ENCODE measurements at places on chromosomes 11 and 22.

- no peak for DNase-seq
These were observed 1149.1 kb upstream of the RAG2 start for GRCh38 chr11:37747121-37747520.

DNA sequence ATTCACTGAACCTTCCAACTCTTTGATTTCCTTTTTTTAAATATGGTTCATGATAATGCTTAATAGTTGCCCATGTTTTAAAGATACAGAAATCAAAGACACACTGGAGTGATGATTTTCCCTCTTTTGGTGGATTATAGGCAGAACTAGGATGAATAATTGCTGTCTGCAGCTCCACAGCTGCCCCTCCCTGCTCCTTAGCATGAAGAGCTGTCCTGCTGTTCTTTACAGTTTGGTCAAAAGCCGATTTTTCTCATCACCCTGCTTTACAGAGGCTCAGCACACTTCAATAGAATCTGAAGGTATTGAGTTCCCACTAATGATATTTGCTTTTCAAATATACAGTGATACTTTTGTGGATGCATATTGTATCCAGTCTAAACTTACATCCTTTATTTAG, 202.6 kb downstream of the AASDHPPT start:
- DNase-seq = no peak

DNA sequence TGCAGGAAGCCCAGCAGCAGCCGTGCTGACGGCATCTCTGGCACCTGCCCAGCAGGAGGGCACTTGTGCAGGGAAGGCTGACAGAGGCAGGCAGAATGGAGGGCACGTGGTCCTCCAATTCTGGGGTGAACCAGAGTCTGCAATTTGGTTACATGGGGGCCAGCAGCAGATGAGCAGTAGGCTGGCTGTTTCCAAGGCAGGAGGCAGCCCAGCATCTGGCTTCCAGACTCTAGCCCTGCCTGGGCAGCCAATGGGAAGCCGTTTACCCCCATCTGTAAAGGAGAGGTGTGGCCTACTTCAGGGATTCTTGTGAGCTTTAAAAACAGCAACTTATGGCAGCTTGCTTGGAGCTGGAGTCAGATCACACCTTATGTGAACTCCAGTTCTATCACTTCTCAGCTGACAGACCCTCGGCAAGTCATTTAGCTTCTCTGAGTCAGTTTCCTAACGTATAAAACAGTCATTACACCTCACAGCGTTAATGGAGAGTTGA, 27.9 kb upstream of the RASL10A start:
- no peak for DNase-seq

GRCh38 chr22:23670378-23671295, 20.2 kb upstream of the RGL4 start:
- DNase-seq = no peak

GRCh38 chr11:10809373-10810160, 841 bp upstream of the EIF4G2 start:
- DNase-seq = peak; percentile 71

GRCh38 chr11:104124979-104125378, 39.0 kb downstream of the PDGFD start:
- DNase-seq = no peak

DNA sequence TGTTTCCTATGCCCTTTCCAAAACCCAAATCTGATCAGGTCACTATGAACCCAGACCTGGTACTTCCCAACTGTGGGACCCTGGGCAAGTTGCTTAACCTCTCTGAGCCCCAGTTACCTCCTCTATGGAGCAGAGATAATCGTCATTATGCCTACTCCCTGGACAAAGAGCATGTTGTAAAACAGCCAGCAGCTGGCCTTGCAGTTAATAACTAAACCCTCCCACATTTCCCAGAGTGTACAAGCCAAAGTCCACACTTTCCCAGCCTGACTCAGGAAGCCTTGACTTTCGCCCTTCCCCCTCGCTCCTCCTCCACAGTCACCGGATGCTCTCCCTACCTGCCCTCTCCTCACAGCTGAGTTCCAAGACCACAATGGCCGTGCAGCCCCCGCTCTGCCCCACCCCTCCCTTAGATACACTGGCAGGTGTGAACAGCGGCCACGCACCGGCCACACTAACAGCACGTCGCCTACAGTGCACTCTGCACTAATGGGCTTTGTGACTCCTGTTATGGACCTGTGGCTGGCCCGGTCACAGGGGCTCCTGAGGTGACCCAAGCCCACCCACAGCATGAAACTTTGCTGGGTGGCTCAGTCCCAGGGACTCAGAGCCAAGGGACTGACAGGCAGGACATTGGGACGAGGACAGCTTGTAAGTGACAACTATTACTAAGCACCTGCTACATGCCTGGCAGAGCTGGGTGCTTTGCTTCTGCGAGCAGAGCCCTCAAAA, 15.6 kb upstream of the MFNG start:
- no peak for DNase-seq

DNA sequence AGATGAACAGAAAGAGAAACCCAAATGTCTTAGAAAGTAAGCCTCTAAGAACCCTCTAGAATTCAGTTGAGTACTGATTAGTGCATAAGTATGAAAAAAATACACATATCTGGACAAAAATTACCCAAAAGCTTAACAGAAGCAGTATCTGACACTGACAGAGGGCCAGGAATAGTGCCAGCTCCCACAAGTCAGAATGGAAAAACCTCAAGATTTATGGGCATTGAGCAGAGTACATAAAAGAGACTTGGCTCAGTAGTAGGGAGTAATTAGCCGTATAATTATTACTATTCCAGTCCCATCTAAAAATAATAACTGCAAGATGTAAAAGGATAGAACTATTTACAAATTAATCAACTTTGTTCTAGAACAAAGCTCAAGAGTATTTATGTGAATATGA, 834.5 kb downstream of the FAM181B start:
- DNase-seq = no peak

DNA sequence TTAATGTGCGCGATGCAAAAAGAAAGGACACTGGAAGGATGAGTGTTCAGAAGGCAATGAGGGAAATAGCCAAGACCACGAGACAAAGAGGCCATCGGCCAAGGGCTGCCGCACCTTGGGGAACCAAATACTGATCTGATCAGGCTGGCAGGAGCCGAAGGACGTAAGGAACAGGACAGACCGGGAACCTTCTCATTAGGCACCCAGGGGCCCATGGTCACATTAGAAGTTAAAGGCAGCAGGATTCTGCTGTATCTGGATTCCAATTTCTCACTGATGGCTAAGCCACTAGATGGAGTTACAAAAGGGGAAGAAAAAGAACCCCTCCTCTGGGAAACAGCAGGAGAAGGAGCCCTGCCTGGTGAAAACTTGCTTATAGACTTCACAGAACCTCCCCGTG, 28.8 kb upstream of the CPT1A start:
- DNase-seq = no peak

- DNase-seq = no peak
These were observed 74.3 kb upstream of the ARHGAP42 start for GRCh38 chr11:100612766-100613165.

DNA sequence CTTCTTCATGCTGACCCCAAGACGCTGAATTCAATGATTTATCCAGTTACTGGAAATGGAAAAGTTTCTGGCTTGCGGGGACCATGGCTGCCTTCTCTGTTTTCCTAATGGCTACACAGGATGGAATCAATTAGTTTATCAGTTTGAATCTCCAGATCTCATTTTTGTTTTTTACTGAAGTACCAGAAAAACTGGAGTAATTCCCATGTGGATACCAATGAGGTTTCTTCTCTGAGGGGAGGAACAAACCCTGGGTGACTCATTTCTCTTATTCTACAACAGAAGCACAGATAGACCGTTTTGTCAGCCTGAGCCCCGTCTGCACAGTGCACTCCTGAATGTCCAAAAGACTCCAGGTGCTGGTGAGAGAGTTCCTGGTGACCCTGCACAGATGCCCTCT, 3.4 kb downstream of the ZNF195 start:
- no peak for DNase-seq

GRCh38 chr22:36442506-36443197, 38.8 kb downstream of the TXN2 start:
- DNase-seq = no peak

DNA sequence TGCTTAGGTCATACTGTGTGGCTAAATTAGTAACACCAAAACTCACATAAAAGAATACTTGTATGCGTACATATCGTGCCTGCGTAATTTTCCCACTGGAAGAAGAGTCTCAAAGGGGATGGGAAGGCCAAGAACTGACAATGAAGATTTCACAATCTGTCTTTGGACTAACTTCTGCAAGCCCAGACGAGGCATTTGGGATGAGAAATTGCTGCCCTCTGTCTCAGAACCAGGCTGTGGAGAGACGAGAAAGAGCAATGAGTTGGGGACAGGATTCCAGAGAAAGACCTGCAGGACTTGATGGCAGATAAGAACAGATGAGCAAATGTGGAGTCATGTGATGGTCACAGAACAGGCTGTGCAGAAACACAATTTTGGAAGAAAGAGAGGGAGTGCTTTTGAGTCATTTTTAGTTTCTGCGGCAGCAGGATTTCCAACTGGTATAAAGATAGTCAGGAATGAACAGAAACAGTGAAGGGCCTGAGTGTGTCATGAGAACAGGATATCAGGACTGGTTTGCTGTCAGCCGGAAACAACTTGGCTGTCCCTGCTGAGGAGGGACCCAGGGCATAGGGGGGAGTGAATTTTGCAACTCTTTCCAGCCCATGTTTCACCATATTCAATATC, 82.7 kb upstream of the CTSC start:
- DNase-seq = no peak

DNA sequence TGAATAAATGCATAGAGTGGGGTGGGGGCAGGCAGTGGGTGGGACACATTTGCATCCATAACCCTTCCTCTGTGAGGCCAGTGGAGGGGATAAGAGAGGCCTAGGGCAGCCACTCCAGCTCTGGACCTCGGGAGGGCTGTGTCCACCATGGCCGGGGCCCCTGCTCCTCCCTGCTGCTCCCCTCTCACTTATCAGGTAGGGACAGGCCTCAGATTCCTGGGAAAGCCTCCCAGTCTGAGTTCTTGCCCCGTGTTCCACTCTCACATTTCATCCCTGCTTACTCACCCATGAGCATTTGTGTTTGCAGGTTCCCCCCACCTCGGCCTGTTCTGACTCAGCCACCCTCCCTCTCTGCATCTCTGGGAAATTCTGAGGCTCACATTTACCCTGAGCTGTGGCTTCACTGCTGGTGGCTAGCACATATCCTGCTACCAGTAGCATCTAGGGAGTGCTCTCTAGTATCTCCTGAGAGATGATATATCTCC, 128.7 kb upstream of the TOP3B start:
- DNase-seq = no peak

DNA sequence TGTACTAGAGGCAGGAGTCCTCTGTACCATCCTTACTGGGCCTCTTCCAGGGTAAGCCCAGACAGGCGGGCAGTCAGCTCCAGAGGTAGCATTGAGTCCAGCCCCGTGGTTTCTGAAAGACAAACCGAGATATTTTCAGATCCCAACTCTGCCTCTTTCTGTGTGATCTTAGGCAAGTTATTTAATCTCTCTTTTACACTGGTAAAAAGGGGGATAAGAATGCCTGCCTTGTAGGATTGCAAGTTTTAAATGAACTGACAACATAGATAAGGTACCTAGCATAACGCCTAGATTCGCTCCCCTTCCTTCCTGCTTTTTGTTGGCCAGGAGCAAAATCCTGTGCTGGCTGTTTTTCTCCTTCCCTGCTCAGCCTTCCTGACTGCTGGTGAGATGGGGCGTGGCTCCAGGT, 56.4 kb upstream of the NNMT start:
- no peak for DNase-seq

DNA sequence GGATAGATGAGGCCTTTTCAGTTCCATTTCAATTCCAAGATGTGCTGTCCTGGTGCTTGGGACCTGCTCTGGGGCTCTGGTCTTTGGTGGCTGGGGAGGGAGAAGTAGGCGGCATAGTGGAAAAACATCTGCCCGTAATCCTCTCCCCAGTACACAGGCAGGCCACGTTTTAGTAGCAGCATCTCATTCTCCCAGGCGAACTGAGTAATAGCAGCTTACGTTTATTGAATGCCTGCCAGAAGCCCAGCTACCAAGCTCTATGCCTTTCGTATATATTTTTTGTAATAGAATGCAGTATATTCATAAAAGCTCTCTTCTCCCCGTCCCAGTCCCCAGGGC, 11.4 kb downstream of the ACO2 start:
- no peak for DNase-seq

DNA sequence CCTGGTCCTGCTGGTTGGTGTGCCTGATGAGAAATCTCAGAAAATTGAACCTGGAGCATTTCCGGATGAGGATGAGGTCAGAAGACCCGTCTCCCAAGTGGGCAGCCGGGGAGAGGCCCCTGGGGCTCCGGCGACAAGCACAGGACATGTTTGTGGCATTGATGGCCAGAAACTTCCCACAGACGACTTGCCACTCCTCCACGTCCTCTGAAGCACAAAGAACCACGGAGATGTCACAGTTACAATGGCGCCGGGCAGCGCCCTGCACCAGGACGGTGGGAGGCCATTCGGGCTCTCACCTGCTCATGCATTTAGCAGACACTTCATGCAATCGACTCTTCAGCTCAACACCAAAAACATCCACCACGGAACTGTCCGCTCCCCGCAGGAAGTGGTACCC, 46.5 kb downstream of the CERK start:
- DNase-seq = no peak

GRCh38 chr11:48037709-48038468, 57.5 kb downstream of the PTPRJ start:
- DNase-seq = no peak

GRCh38 chr11:32792948-32793475, 1.4 kb downstream of the CCDC73 start:
- peak; percentile 1 for DNase-seq

GRCh38 chr11:61144511-61145179, 16.6 kb downstream of the VPS37C start:
- DNase-seq = no peak

DNA sequence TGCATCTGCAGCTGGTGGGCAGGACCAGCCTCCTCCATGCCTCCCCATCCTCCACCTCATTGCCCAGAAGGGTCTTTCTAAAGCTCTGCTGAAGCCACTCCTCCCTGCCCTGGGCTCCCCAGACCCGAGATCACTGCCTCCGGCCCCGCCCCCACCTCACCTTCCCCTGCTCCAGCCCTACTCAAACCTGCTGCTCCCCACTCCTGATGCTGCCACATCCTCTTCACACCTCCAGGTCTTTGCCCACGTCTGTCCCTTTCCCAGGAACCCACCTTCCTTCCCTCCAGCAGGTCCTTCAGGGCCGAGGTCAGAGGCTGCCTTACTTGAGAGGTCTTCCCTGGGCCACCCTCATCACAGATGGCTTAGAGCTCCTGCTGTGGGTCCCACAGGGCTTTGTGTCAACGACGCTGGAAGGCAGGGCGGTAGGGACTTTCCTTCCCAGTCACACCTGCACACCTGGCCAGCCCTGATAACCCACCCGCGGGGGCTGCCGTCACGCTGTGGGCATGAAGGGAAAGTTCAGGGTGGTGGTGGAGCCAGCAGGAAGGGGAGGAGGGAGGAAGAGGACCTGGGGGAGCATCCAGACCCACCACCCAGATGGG, 11.9 kb downstream of the WNT7B start:
- DNase-seq = no peak

DNA sequence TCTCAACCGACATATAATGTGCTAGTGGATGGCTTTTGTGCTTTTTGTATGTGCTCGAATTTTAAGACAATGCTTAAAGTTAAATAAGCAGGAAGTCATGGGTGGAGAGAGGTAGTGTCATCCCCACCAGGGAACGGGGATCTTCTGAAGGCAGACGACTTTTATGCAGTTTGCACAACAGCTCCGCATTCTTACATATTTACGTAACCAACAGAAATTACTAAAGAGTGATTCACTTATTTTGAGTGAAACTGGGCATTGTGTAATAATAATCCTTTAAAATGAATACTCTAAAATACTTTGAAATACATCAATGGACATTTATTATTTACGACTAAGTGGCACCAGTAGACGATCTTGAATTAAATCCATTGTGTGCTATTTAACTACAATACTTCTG, 305.1 kb downstream of the CNTN5 start:
- DNase-seq = no peak

GRCh38 chr11:59990421-59990820, 26.6 kb upstream of the OOSP4B start:
- no peak for DNase-seq
